ENCODE measurements at places on chromosomes 11 and 22.

DNA sequence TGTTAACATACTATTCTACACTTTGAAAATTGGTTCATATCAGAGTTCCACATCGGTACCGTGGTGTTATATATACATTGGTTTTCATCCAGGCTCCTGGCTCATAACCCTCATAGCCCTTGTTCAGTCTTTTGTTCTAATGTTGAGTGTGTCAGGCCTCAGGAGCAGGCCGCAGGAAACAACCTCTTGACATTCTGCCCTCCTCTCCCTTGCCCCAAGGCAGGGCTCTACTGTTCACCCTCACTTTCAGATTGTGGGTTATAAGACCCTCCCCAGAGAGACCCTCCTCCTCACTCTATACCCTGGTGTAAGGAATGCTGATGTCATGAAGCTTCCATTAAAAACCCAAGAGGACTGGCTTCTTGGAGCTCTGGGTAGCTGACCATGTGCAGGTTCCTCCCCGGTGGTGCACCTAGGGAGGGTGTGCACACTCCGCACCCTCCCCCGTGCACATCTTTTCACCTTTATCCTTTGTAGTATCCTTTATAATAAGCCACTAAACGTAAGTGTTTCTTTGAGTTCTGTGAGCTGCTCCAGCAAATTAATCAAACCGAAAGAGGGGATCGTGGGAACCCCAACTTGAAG lies 12.1 kb downstream of the SSH3 start:
- DNase-seq = no peak

- DNase-seq = no peak
These were observed 20.2 kb upstream of the SEPTIN5 start for GRCh38 chr22:19693981-19694670.

DNA sequence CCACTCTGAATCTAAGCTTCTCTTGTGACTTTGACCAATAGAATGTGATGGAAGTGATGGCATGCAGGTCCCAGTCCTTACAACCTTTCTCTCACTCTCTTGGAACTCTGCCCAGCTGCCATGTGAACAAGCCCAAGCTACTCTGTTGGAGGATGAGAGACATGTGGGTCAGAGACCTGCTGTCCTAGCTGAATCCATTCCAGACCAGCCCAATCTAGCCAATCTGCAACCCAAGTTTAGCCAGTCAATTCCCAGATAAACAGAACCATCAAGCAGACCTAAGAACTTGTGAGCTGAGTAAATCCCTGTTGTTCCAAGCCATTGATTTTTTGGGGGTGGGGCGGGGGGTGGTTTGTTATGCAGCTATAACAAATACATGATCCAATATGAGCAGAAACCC lies 69.2 kb upstream of the GRK3 start:
- no peak for DNase-seq

DNA sequence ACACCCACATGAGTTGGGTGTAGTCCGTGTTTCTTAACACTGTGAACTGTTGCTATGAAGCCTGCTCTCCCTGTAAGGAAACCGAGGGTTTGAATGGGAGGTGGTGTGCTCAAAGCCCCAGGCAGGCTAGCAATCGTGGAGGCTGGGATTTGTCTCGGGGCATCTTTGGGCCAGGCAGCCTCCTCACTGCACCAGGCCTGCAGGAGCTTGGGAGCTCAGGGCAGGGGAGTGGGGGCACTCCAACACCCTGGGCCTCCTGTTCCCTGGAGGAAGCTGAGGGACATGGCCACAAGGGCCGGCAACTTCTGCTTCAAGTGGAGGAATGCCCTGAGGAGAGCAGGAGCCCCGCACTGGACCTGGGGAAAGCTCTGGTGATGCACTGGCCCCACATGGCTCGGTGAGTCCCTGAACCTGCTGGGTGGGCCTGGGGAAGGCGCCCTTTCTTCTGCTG lies 164.7 kb upstream of the B3GAT1 start:
- no peak for DNase-seq

GRCh38 chr11:7208391-7208790 lies 43.3 kb upstream of the SYT9 start:
- DNase-seq = no peak

DNA sequence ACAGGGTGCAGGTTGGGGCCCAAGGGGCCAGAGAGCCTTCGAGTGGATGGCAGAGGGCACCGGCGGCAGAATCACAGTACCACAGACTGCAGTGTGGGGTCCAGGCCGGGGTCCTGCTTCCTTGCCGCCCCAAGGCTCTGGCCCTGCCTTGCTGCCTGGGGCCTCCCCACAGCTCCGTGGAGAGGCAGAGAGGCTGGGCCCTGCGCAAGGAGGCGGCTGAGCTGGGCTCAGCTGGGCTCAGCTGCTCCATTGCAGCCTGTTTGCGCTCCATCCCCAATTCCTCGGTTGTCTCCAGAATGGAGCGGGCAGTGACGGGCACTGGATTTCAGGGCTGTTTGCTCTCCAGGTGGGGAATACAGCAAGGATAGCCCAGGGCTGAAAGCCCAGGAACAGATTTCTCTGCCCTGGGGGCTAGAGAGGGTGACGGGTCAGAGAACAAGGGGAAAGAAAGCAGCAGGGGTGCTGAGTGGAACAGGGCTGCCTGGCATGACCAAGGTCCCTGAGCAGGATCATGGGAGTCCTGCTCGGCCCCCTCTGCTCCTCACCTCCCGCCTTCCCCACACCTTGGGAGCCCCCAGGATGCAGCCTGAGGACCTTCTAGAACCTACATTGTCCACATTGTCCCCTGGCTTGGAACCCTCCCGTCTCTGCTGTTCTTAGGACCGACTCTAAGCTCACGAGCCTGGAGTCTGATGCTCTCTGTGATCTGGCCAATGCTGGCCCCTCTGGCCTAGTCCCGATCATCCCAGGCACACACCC lies 18.9 kb downstream of the MRGPRG start:
- no peak for DNase-seq

DNA sequence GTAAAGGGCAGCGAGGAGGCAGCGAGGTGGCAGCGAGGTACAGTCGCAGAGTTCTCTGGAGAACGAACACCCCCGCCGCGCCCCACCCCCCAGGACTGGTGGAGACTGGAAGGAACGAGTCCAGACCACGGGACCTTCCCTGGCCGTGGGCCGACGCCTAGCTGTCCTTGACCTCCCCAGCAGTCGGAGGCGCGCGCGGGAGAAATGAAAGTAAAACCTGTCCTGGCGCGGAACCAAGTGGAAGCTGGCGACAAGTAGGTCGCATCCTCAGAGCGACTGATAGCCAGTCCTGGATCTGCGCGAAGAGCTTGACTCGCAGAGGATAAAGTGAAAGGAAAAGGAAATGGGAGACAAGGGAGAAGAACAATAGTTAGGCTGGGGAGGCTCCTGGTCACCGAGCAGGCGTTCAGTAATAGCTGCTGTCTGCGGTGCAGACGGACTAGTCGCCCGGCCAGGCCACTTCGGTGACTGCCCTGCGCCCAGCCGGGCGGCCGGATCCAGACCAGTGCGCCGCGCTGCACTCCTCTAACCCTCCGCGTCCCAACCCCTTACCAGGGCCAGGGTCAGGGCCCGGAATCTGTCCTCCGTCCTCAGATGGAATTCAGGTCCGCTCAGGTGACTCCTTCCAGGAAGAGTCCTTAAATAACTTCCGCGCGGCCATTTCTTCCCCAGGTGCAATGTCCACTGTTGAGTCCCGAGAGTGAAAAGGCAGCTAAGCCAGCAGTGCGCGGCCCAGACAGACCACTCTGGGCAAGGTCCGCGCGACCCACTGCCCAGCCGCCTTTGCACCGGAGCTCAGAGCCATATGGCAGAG lies 1.9 kb upstream of the ADM start:
- DNase-seq = no peak

GRCh38 chr11:33390944-33391892 lies 134.0 kb downstream of the HIPK3 start:
- no peak for DNase-seq

Measured in activated CD4-positive, alpha-beta T cell treated with anti-CD3 and anti-CD28 coated beads for 24 hours (primary cell).